ENCODE measurements at places on chromosomes 2 and 18.

DNA sequence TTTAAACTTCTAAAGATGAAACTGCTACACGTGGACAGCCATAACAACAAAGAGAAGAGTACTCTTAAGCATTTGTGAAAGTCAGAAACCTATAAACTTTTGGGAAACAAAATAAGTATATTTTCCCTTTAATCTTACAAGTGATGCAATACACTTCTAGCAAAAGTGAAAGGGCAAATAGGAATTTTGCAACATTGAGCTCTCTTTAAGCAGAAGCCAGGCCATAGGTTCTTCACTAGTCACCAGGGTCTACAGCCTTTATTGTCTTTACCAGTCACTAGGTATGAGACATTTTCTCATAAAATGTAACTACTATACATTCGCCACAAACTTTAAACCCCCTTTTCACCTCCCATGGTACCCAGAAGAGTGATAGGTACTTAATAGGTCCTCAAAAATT is 37.5 kb downstream of the SCN1A start:
- DNase-seq = no peak

GRCh38 chr2:27903018-27903417 is 12.5 kb downstream of the BABAM2 start:
- DNase-seq = no peak

GRCh38 chr2:220506466-220506865 is 879.0 kb downstream of the SLC4A3 start:
- no peak for DNase-seq

GRCh38 chr2:72014831-72015230 is 132.8 kb downstream of the CYP26B1 start:
- no peak for DNase-seq

DNA sequence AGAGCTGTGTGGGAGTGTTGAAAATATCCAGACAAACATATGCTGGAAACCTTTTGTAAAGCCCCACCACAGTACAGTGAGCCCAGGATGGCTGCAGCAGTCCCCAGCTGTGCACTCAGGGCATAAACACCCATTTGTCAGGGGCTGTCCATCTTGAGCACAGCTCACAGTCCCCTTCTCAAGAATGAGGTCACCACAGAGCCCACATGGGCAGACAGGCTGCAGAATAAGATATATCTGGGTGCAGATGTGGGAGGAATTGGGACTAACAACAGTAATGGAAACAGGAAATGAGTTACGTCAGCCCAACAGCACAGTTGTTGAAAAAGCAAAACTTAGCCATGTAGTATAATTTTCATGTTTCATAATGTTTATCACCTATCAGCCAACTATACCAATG is 219.6 kb downstream of the ETAA1 start:
- DNase-seq = no peak

GRCh38 chr2:72142570-72143440 is 4.9 kb downstream of the CYP26B1 start:
- DNase-seq = no peak

All from stimulated activated naive CD4-positive, alpha-beta T cell treated with Interleukin-2 at 50 U/mL for 16 hours (primary cell).